Heart left ventricle (tissue), 16 donors: ENCODE measurements at places on chromosomes 1 and 21. TPM values are rescaled to one million over a fixed set of nuclear protein-coding genes. Genes with fewer than 3 reads are reported as not detected.

The GBP1 gene
- total RNA-seq, result 170 TPM

The FCRL5 gene
- not detected for total RNA-seq

The SH2D1B gene
- total RNA-seq, result 0.54 TPM

The SYTL1 gene
- total RNA-seq, result not detected

- no peak for DNase-seq
Observed at GRCh38 chr1:94909486-94909885, 17.4 kb downstream of the CNN3 start.

DNA sequence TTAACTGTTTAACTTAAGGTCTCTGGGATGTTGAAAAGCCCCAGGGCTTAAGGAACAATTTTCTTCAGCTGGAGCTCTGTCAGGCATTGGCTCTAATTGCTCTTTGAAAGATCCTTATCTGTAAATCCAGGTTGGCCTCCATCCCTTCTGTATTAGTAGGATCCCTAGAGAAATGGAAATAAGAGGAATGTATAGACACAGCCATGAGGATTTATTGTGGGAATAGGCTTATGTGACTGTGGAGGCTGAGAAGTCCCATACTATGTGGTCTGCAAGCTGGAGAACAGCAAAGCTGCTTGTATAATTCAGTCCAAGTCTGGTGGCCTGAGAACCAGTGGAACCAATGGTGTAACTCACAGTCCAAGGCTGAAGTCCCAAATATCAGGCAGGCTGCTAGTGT lies 47.6 kb upstream of the VAV3 start:
- no peak for DNase-seq

GRCh38 chr1:12327566-12327965 lies 97.7 kb downstream of the VPS13D start:
- no peak for DNase-seq

- no peak for DNase-seq
Observed at GRCh38 chr1:22344329-22344630, 107.4 kb upstream of the ZBTB40 start.

DNA sequence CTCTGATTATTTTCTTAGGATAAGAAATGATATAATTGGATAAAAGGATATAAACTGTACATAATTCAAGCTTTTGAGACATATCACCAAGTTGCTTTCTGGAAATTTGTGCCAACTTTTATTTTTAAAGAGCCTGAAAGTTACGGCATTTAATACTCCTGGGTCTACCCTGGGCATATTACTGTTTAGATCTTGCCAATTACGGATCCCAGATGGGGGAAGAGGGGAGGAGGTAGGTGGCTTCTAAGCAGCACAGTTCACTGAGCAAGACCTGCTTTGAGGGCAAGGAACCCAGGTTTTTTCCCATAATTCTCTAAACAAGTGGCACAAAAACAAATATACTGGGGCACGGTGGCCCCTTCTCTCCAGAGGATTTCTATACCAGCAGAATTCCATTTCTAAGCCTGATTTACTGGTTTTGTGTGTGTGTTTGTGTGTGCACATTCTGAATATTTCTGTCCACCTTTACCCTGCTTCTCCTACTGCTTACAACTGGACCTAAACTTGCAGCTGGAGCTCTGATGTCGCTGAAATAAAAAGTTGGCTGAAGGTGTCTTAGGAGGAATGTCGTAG lies 76.7 kb downstream of the LAMC2 start:
- no peak for DNase-seq
